ENCODE measurements at places on chromosomes 11 and 22.

DNA sequence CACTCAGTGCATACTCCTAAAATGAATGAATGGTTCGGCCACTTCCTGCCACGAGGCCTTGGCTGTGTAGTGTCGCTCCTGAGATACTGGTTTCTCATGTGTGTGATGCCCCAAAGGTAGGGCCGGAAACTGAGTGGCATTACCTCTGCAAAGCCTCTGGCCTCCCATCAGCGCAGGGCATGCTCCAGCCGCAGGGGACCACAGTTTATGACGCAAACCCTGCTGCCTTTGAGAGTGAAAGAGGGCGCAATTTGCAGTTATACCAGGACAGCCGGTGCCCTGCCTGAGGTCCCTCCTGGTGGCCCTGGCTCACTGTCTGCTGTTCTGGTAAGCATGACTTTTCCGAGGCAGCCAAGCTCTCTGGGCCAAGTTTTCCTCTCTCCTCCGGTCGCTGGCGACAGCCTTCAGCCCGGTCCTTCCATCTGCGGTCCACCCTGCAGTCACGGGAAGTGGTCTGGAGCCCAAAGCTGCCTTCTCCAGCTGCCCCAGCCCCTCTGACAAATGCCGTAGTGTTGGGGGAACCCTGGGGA lies 2.4 kb upstream of the FGF3 start:
- DNase-seq: no peak

- DNase-seq: no peak
These were observed 235.9 kb downstream of the TBC1D22A start for GRCh38 chr22:46998331-46998730.

DNA sequence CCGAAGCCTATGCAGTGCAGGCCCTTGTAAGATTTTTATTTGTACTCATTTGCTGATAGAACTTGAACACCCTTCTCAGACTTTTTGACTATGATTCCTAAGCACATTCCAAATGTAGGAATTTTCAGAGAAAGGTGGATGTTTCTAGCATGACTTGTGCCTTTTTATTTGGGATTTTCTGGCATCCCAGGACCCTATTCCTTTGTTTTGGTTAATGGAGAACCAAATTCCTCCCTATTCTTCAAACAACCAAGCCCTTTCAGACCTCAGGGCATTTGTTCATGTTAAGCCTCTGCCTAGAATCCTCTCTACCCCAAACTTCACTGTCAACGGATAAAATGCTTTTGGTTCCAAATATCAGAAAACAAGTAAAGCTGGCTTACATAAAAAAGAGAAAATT lies 371.1 kb downstream of the DDX10 start:
- DNase-seq: no peak

GRCh38 chr11:94376841-94377240 lies 24.4 kb downstream of the GPR83 start:
- no peak for DNase-seq

DNA sequence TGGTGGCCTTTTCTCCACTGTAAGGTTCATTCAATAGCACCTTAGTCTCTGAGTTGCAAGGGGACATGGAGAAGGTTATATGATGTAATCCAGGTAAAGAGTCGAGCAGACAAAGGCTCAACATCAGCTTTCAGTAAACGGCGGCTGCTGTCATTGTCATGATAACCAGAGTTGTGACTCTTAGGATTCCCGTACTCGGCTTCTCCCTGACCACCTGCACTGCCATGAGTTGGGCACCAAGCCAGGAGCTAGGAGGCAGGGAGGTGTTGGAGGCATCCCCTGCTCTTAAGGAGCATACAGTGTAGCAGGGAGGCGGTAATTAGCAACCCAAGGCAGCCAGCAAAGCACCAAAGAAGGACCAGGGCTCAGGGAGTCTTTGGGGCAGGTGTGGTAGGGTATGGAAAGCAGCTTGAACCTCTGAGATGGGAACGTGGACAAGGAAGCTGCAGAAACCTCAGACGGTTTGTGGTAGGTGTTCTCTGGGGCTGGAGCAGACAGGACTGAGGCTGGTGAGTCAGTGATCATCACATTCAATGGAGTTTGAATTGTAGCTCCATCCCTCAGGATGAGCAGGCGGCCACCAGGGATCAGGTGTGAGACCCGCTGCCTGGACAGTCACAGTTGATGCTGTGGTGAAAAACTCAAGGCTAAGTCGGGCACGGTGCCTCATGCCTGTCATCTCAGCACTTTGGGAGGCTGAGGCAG lies 31.7 kb downstream of the LIF start:
- DNase-seq: no peak

GRCh38 chr11:118051611-118052461 lies 25.0 kb upstream of the TMPRSS4 start:
- DNase-seq: no peak

- DNase-seq: no peak
These were observed 7.6 kb downstream of the C11orf58 start for GRCh38 chr11:16745950-16746605.

DNA sequence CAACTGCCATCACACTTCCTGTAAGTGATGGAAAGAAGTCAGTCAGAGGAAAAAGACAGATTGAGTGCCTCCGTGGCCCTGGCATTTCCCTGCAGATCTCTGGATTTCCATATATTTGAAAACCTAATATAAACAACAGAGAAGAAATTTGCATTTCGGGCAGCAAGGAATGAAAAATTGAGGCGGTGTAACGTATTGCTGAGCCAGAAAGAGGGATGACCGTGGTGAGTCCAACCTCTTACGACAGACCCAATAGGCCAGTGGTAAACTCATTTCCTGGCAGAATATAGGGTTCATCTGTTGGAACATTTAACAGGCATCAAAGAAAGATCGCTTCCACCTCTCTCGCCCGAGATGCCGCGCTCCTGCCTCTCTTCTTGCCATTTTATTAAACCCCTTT lies 336.5 kb downstream of the MIAT start:
- no peak for DNase-seq

DNA sequence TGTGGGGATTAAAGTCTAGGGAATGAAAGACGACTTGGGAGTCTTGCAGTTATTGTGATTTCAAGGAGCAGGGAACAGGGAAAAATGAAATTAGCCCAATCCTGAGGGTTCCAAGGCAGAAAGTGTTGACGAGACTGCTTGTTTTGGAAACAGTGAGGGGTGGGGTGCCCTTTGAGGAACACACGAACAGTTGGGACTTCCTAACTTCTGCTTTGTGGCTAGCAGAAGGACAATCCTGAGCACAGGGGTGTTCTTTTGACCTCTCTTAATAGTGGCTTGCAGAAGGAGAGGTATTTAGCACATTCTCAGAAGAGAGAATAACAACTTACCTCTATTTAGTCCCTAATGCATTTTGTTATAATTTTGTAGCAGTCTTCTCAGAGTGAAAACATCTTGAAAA lies 545.9 kb upstream of the ARHGAP42 start:
- DNase-seq: no peak

- peak; percentile 22 for DNase-seq
These were observed 1.5 kb downstream of the CHEK1 start for GRCh38 chr11:125626288-125626950.

DNA sequence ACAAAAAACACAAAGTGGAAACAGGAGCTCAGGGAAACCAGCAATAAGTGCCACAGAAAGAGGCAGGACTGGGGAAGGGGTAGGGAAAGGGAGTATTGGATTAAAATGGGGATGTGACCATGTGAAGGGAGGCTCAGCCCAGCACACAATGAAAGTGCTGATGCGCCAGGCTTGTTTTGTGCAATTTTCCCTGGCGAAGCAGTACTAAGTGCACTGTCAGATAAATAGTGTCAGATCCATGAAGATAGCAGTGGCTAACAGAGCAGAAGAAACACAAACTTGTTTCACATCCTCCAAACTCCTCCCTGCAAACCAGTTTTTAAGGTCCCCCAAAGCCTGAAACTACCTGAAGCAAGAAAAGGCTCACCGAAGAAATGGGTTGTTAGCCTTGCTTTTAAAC lies 50.7 kb upstream of the RAPSN start:
- no peak for DNase-seq

- DNase-seq: no peak
These were observed 3.6 kb upstream of the KAT5 start for GRCh38 chr11:65708451-65708850.

DNA sequence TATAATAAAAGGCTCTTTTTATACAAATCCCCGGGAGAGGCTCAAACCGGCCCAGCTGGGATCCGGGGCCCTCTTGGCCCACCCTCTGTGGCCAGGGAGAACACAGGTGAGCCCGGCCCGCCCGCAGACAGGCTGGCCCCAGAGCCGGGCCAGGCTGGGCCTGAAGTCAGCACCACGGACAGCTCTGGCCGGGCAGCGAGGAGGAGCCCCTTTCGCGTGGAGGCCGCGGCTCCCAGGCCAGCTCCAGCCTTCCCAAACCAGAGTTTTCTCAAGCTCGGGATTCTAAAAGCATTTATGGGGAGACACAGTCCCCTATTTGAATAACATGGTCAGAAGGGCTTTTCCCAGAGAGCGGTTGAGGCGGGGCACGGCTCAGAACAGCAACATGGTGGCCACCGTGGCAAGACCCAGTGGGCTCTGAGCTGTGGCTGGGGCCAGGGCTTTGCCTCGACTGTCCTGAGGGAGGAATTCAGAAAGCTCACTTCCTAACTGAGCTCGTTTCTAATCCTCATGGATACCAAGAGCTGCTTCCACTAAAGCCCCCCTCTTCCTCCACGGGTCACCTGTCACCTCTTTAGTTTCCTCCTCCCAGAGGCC lies 115.4 kb downstream of the BRD1 start:
- no peak for DNase-seq

GRCh38 chr11:64010783-64011182 lies 24.5 kb downstream of the OTUB1 start:
- DNase-seq: no peak

DNA sequence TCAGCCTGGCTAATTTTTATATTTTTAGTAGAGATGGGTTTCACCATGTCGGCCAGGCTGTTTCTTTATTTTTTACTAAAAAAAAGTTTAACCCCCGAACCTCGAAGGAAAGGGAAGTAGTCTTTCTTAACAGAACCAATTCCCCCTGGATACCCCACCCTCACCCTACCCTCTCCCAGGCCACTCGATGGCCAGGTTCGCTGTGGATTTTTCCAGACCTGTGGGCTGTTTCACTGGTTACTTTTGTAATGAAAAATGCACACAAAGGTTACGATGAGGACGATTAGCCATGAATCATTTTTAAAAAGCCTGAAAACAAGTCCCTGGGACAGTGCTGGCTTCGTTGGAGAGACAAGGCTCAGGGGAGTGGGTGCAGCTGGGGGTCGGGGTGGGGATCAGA lies 2.5 kb downstream of the TSPO start:
- no peak for DNase-seq

GRCh38 chr22:19178065-19178656 lies 375 bp downstream of the SLC25A1 start:
- DNase-seq: no peak

DNA sequence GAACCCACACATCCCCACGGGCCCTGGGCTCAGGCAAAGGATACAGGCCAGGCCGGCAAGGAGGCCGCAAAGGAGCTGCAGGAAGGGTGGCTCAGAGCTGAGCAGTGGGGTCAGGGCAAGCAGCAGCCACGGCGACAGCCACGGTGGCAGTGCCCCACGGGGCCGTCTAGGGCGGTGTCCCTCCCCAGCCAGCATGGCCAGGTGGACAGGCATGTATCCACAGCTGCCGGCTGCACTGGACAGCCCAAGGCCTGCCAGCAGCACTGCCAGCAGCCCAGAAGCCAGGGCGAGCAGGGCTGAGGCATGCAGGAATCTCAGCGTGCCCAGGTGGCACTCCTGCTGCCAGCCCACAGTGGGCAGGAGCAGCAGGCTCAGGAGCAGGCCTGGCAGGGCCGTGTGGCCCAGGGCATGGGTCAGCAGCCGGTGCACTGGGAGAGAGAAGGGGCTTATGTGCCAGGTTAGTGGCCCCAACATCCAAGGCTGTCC lies 3.9 kb downstream of the RHBDD3 start:
- no peak for DNase-seq

GRCh38 chr22:43885319-43885671 lies 6.5 kb downstream of the PNPLA5 start:
- no peak for DNase-seq

DNA sequence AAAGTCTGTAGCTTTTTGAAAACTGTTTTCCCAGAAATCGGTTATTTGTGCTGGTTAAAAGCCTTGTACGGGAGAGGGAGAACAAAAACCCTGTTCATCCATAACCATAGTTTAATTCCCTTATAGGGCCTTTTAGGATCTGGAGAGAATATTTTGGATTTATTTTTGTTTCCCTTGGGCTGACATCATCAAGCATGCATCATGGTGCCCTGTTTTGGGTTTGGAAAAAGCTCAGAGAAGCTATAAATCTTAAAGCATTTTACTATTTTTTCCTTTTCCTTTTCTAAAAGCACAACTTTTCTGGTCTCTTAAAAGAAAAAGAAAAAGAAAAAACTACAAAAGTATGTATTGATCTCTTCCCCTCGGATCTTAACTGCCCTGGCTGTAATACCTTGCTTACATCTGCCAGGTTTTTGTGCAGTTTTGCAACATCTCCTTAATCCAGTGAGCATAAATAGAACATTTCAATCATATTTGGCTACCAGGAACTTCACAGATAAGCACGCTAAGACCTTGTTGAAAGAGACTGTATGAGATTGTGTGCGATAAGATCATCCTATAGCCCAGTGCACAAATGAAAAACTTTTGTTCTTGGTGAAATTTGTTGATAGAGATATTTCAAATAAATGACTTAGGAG lies 88.0 kb downstream of the ZBTB16 start:
- no peak for DNase-seq

DNA sequence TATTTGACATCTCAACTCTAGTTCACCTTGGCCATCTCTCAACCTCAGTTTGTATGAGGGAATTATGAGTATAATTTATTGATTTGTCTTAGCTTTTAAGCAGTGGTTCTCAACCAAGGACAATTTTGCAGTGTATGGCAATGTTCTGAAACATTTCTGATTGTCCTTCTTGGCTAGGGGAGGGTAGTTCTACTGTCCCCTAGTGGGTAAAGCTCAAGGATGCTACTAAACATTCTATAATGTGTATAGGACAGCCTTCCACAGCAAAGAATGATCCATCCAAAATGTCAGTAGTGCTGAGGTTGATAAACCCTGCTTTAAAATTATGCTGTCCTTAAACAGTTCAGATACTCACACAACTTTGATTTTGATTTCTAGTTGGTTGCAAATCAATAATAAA lies 78.1 kb upstream of the ALKBH3 start:
- DNase-seq: no peak

DNA sequence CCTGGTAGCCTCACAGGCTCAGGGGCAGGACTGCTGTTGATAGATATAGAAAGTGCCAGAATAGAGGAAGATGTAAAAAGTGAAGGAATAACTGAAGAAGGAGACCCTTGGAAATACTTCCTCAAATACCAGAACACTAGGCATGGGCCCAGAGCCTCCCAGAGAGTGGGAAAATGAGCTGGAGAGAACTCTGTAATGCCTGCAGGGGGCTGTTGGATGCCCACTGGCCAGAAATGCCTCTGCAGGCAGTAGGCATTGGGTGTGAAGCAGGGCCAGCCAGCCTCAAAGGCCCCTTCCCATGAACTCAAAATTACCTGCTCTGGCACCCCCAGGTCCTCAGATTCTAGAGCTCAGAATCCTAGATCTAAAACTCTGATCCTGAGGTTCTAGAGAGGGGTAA lies 15.1 kb downstream of the P2RY2 start:
- no peak for DNase-seq

DNA sequence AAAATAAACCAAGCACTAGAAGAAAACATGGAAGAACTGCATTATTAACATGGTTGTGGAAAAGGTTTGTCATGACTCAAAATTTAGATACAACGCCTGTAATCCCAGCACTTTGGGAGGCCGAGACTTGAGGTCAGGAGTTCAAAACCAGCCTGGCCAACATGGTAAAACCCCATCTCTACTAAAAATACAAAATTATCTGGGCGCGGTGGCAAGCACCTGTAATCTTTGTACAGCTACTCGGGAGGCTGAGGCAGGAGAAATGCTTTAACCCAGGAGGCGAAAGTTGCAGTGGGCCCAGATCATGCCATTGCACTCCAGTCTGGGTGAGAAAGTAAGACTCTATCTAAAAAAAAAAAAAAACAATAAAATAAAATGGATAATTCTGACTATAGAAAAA lies 23.7 kb downstream of the GNB1L start:
- DNase-seq: no peak

All from LNCaP clone FGC (cell line).